ENCODE measurements at places on chromosomes 4 and X. TPM values are rescaled to one million over a fixed set of nuclear protein-coding genes. Genes with fewer than 3 reads are reported as not detected.

DNA sequence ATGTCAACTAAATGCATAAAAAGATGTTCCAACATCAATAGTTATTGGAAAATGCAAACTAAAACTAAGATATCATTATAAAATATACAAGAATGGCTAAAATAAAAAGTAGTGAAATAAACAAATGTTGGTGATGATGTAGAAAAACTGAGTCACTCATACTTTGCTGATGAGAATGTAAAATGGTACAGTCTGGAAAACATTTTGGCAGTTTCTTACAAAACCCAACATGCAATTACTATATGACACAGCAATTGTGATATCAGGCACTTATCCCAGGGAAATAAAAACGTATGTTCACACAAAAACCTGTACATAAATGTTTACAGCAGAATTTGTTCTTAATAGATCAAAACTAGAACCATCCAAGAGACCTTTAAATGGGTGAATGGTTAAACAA is 182.6 kb downstream of the RTL9 start:
- no peak for DNase-seq

- DNase-seq = no peak
Observed at GRCh38 chr4:48173056-48173991, 39.3 kb upstream of the TXK start.

DNA sequence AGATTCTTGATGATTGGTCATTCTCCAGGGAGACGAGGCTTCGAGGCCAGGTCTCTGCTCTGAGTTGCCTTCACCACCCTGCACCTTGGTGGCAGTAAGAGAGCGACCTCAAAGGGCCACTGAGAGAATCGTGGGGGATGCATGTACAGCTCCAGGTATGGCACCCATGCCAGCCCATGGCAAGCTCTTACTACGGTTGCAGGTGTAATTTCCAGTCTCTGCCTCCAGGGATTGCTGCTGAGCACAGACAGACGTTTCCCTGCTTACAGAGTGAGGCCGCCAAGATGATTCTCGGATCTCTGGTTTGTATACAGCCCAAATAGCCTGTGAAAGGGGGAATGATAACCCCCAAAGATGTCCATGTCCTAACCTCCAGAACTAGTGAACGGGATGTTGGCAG is 16.3 kb upstream of the DRD5 start:
- DNase-seq = no peak

DNA sequence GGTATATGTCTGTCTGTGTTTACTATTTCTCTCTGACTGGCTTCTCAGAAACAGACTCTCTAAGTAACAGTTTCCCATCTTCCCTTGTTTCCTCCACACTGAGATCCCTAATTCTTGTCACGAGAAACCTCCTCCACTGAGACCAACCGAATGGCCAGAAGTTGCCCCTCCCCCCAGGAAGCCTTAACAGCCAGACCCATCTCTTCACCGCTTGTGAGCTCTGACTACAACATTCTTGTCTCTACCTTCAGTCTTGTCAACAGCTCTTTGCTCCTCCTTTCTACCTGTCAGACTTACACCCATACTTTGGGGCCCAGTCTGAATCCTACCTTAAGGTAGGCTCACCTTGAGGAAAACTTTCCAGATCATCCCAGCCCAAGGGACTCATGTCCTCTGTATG is 90.8 kb downstream of the NHSL2 start:
- no peak for DNase-seq

- DNase-seq = no peak
Observed at GRCh38 chrX:16188687-16189086, 21.4 kb downstream of the MAGEB17 start.

The ETDA gene
- polyA plus RNA-seq = not detected

The LIMCH1 gene
- 101 TPM for polyA plus RNA-seq

DNA sequence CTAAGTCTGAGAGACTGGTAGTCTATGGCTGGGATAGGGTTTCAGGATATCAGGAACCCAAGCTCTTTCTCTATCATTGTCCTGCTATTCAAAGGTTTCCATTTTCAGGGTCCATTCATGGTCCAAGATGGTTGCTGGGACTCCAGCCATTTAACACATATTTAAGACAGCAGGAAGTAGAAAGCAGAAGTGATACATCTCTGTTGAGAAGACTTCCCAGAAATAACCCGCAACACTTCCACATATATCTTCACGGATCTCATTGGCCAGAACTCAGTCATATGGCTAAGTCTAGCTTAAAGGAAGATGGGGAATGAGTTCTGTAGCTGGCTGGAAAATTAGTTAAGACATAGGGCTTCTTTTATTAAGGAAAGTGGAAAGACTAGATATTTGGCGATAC is 23.8 kb downstream of the CTSO start:
- DNase-seq = no peak

DNA sequence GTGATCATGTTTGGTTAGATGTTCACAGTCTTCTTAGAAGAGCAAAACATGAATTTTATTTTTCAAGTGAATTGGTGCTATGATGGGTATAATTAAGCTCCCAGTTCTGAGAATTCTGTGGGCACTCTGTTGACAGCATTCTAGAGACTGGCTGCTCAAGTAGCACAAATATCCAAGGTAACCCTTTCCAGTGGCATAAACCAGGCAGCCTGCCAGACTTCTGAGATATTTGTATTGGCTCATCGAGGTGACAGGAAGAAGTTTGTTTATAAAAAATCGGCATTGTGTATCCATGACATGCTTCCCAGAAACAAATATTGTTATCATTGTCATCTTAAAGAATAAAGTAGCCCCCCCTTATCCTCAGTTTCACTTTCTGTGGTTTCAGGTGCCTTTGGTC is 28.3 kb downstream of the LANCL3 start:
- no peak for DNase-seq

GRCh38 chr4:8152865-8153257 is 5.8 kb downstream of the ABLIM2 start:
- DNase-seq = no peak

All from renal pelvis (tissue), 12 donors.